NCI-H774 (cell line): ENCODE measurements at places on chromosomes 1 and 21.

GRCh38 chr21:16608209-16608830 is 878.5 kb downstream of the USP25 start:
- no peak for DNase-seq

GRCh38 chr1:24209097-24209496 is 22.0 kb upstream of the IFNLR1 start:
- no peak for DNase-seq

DNA sequence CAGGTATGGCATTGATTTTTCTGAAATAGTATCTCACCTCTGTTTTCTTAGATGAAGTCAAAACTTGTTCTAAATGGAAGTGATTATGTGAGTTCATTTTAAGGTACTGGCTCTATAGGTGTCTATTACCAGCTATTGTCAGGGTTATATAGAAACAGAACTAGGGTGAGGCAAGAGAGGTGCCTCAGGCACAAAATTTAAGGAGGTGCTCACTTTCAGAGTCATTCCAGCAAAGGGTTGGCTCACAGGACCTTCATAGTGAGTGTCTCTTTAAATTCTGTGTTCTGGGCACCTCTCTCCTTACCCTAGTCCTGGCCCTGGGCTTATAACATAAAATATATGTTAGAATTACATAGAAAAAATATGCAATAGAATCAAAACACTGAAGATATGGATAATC is 49.3 kb downstream of the KIAA0319L start:
- no peak for DNase-seq

- no peak for DNase-seq
These were observed 309.2 kb downstream of the HLX start for GRCh38 chr1:221188458-221188857.

- DNase-seq, result no peak
These were observed 454.2 kb downstream of the SETD4 start for GRCh38 chr21:35606146-35606545.

DNA sequence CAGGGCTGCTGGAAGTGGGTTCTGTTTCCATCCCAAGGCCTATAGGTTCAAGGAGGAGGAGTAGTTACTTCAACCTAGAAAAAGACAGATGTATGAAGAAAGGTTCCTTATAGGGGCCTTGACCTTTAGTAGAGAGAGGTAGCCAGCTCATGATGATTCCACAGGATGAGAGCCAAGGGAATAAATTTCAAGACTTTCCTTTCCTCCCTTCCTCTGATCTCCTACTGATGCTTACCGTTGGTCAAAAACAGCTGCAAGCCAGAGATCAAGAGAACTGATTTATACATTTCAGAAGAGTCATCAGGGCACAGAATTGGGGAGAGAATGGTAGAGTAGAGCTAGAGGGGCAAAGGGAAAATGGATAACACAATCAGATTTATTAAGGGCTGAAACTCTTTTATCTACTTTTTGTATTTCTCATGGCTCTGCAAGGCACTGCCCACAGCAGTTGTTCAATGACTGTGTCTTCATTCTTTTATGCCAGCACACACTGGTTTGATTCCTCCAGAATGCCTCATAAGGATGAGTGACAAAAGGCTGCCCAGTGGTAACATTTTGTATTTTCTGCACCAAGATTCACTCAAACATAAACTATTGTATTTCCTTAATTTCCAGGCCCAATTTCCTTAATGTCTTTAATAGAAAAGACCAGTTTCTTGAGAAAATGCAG is 37.4 kb downstream of the AK5 start:
- no peak for DNase-seq

DNA sequence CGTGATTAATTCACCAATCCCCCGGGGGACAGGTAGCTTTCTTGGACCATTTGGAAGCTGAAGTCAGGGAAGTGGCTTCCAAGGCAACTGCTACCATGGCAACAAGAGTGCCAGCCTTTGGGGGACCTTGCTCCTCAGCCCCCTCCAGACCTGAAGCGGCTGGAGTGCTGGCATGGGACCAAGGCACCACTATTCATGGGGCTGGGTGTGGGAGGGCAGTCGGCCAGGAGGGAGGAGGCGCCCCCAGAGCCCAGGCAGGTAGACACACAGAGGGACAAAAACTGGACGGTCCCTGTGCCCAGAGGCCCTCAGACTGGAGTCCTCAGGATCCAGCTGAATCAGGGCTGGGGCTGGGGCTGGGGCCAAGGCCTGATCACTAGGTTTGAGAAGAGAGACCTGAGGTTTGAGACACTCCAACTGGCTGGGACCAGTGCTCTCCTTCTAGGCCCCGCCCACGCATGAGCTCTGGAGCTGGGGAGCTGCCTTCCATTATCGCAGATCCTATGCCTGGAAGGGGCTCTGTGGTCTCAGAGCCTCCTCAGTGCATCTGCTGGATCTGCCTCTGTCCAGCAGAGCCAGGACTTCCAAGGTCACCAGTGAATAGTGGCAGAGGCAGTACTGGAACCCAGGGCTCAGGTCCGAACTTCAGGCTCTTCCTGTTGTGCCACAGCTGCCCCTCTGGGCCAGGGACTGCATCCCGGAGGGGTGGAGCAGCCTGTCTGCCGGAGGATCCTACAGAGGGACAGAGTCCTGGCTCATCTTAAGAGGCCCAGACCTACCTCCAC is 3.3 kb upstream of the KNCN start:
- DNase-seq, result peak; percentile 4

GRCh38 chr1:203544485-203544884 is 50.5 kb downstream of the OPTC start:
- no peak for DNase-seq

DNA sequence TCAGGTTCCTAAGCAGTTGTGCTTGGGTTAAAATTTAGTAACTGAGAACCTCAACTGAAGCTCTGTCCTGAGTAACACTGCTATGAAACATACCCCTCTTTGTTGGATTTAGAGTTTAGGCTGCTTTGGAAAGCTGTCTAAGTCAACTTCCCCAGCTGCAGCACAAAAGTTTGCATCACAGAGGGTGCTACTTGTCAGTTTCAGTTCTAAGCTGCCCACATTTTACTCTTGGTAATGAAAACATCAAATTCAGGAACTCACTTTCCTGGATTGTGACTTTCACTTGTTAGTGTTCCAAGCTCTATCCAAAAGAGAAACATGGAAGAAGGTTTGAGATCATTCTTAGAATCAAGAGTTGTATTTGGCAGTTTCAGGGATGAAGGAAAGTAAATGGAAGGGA is 191.7 kb upstream of the NFIA start:
- no peak for DNase-seq

DNA sequence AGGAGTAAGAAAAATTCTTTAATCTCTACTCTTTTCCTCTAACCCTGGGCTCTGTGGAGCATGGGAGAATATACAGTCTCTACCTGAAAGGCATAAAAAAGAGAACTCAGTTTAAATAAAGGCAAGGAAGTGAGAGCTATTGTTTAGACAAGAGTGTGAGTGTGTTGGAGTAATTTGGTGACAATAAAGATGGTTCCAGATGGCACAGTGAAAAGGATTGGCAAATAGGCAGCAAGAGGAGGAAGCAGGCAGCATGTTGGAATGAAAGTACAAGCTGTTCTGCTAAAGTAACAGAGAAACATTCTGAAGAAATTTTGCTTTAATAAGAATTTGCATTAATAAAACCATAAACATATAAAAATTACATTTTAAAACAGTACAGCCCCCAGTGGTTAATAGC is 163.4 kb downstream of the DNM3 start:
- no peak for DNase-seq

GRCh38 chr1:230287674-230288315 is 138.3 kb downstream of the PGBD5 start:
- no peak for DNase-seq

- no peak for DNase-seq
These were observed 7.4 kb upstream of the CELSR2 start for GRCh38 chr1:109241841-109242345.

DNA sequence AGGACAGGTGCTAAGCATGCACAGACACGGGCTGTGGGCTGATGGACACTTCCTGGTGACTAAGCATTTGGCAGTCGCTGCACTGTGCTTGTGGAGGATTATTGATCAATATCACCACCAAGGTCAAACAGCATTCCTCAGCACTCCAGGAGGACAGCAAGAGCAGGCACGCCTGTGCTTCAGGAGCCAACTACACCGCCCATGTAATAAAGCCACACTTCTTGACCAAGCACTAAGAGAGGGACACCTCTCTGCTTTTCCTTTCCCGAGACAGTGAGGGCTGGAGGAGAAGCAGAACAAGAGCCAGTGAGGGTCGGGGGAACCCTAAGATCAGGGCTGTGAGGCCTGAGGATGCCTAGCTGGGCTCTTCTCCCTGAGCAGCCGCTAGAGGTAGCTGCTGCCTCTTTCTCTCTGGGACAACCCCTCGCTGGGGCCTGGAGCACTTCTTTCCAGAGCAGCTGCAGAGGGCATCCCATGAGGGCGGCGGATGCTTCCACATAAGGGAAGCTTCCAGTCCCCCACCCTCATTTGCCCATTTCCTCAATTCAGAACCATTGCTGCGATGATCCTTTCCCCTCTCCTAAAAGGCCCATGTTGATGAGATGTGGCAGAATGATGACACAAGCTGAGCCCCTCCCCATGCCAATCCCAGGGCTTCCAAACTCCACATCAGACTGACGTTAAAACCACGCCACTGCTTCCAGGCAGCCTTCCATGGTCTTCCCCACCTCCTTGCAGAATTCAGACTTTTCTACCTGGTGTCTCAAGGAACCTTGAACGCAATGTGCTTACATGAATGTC is 19.1 kb downstream of the RAB7B start:
- peak; percentile 16 for DNase-seq

- no peak for DNase-seq
These were observed 104.6 kb upstream of the TENT5C start for GRCh38 chr1:117501281-117501680.

DNA sequence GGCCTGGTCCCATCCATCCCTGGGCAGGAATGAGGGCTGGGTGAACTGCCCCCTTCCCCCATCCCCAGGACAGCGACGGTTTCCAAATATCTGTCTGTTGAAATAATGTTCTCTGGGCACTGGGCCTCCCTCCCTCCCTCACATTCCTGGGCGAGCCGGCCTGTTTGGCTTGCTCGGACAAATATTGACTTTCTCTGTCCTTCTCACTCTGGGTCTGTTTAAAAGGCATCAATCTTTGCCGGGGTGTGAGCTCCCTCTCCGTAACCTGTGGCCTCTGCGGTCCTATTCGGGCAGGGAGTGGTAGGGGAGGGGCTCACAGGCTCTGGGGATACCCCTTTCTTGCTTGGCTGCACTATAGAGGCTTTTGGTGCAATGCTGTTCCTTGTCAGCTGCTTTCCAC is 40.2 kb downstream of the FOXD2 start:
- peak; percentile 43 for DNase-seq

- DNase-seq, result no peak
These were observed 1.7 kb upstream of the TRIM67 start for GRCh38 chr1:231159963-231160761.

DNA sequence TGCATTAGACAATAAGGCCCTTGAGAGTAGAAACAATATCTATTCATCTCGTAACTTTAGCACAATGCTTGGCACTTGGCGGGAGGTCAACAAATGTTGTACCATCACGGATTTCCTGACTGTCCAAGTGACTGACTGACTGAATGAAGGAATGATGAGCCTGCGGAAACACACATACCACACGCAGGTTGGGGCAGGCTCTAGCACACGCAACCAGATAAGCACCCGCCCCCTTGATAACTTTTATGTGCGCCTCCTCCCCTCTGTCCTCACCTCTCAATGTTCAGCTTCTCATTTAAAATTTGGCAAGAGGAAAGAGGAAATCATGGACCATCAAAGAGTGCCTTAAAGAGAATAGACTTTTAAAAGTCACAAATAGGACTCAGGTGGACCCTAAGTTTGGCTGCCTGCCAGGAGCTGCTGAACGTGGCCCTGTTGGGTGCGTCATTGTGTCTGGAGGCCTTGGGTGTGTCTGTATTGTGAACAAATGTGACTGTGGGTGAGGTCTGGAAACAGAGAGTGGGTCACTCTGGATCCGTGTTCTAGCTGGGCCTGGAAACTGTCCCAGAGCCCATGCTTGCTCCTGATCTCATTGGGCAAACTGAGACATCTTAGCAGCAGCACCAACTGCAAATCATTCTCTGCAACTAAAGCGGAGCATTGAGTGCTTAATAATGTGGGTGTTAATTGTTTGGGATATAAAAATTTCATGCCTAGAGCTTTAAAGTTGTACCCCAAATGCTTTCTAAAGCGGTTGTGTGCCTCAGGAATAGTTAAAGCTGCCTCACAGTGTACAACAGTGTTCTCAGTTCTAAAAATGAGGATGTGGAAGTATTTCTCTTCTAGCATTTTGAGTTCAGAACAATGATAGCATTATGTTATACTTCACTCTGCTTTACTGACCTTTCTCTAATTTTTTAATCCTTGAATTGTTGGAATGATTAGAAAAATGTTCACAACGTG is 47.6 kb upstream of the ABCG1 start:
- DNase-seq, result no peak

DNA sequence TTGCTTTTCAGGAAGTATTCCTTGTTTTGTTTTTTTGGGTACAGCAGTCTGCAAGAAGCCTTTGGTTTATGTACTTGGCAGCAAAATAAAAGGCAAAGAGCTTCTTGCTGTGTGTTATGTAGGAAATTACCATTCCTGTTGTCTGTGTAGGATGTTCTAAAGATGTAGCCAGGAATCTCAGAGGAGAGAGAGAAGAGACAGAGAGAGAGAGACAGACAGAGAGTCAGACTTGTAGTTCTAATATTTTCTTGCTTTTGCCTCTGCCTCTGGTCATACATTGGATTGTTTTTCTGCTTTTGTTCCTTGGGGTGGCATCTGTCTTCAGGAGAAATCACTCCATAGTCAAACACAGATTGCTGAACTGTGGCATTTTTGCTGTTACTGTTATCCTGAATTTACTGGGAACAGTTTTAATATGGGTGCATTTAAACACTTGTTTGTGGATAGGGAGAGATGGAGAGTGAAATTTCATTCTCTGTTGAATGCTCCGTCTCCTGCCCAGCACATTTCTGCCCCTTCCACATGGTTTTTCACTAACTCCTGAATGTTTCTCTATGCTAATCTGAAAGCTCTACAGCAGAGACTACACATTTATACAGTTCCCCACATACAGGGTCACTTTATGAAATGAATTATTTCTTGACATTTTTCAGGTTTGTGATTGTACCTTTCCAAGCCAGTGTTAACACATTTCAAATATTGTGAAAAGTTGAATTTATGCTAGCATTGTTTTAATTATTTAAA is 49.8 kb downstream of the POU2F1 start:
- no peak for DNase-seq

GRCh38 chr1:206833106-206833680 is 32.2 kb upstream of the IL20 start:
- DNase-seq, result no peak

DNA sequence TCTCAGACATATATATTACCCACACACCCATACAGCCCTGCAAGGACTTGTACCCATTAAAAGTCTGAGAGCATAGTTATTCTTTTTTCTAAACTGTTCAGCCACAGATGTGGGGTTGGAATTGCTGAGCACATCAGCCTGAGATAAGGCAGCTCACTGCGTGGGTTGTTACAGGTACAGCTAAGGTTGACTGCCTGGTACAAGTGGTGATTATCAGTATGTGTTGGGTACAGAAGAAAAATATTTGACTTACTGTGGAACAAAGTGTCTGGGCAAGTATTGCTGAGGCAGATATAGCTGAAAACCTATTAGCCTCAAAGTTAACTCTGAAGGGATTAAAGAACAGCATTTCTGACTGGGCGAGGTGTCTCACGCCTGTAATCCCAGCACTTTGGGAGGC is 5.0 kb downstream of the STX12 start:
- DNase-seq, result no peak
